Type B pancreatic cell (in vitro differentiated cells): ENCODE measurements at places on chromosomes 5 and 9. TPM values are rescaled to one million over a fixed set of nuclear protein-coding genes. Genes with fewer than 3 reads are reported as not detected.

The DBH gene
- total RNA-seq: 0.10 and 0.12 TPM in 2 replicates

The ITGA2 gene
- 8.0 and 9.5 TPM in 2 replicates for total RNA-seq

The JAKMIP2 gene
- total RNA-seq: 2.7 and 13.8 TPM in 2 replicates

The RGS7BP gene
- total RNA-seq: 1.5 and 2.0 TPM in 2 replicates

The TAF11L10 gene
- not detected in 2 replicates for total RNA-seq

The TAS2R1 gene
- total RNA-seq: not detected in 2 replicates

The PCDHA1 gene
- 0.45 TPM in 1 of 2 replicates, not detected in the other for total RNA-seq

The ROR2 gene
- total RNA-seq: 7.4 and 48.9 TPM in 2 replicates

The PDE6A gene
- not detected in 2 replicates for total RNA-seq

The SLCO6A1 gene
- total RNA-seq: 0.43 and 1.4 TPM in 2 replicates

The MORN5 gene
- total RNA-seq: 0.88 and 2.1 TPM in 2 replicates

The C9orf50 gene
- total RNA-seq: not detected in 2 replicates

The C5orf63 gene
- 5.1 and 8.9 TPM in 2 replicates for total RNA-seq

The RLN2 gene
- total RNA-seq: 1.5 TPM in 1 of 2 replicates, not detected in the other

The GRIN1 gene
- 0.29 and 0.94 TPM in 2 replicates for total RNA-seq

The C8G gene
- total RNA-seq: 2.8 and 4.1 TPM in 2 replicates

The PCDHGA4 gene
- 0.75 and 1.5 TPM in 2 replicates for total RNA-seq

The MLANA gene
- total RNA-seq: 12.1 TPM in 1 of 2 replicates, not detected in the other

The DAPK1 gene
- total RNA-seq: 160 and 246 TPM in 2 replicates

The GFM2 gene
- 30.9 and 32.0 TPM in 2 replicates for total RNA-seq

The RARS1 gene
- total RNA-seq: 102 and 110 TPM in 2 replicates

The ANKRD34B gene
- 0.07 and 0.19 TPM in 2 replicates for total RNA-seq

The ZNF622 gene
- 24.3 and 32.5 TPM in 2 replicates for total RNA-seq

The LHX2 gene
- 1.2 TPM in 1 of 2 replicates, not detected in the other for total RNA-seq

The FOXD1 gene
- 1.3 and 15.9 TPM in 2 replicates for total RNA-seq

The TAF1L gene
- not detected in 2 replicates for total RNA-seq

The ENTREP1 gene
- total RNA-seq: 3.0 and 4.1 TPM in 2 replicates

The IRX2 gene
- total RNA-seq: 31.4 and 42.2 TPM in 2 replicates

The TEX48 gene
- not detected in 2 replicates for total RNA-seq

The CBY3 gene
- total RNA-seq: not detected in 2 replicates

The TMC1 gene
- total RNA-seq: not detected in 2 replicates

The PDLIM4 gene
- total RNA-seq: 40.0 and 43.8 TPM in 2 replicates

The SMIM23 gene
- not detected in 2 replicates for total RNA-seq

The NIPBL gene
- total RNA-seq: 52.8 and 65.7 TPM in 2 replicates

The MARVELD2 gene
- 26.1 and 62.5 TPM in 2 replicates for total RNA-seq

The DNAJB5 gene
- total RNA-seq: 4.8 and 12.2 TPM in 2 replicates

The UBLCP1 gene
- 20.5 and 29.4 TPM in 2 replicates for total RNA-seq

The RAD17 gene
- total RNA-seq: 19.6 and 30.9 TPM in 2 replicates

The AP3B1 gene
- 43.7 and 48.4 TPM in 2 replicates for total RNA-seq

The TMEM174 gene
- not detected in 2 replicates for total RNA-seq

The IL5 gene
- total RNA-seq: not detected in 2 replicates
